ENCODE measurements at places on chromosomes 3 and 15.
A peak's percentile ranks its signal among the peaks of the same experiment; 100 is the strongest.

- peak; percentile 68 for DNase-seq
Measured at GRCh38 chr3:138174421-138175131, at the start of gene DBR1. TSS of gene DBR1 (minus strand) at chr3:138174921. CDS start at chr3:138174795, 126 bp downstream.

DNA sequence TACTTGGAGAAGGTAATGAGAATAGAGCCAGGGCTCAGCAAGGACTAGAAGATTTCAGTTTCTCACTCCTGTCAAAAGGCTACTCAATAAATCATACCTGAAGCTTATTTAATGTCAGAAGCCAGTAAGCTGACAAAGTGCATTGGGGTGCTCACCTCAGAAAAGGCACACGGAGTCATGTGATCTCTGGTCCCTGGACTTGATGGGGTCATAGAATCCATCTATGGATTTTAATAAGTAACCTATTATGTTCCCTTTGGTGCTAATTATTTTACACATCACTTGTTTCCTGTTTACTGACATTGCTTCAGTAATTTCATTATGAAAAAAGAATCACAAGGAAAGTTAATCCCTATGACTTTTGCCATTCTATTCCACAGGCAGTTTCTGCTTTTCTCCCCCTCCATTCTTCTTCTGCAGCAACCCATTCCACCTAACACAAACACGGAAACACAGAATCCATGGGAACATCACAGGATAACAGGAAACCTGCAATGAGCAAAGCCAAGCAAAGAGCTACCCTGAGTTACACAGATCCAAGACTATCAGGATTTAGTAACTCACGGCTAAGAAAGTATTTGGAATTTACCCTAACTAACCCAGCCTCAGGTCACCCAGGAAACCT is 159.6 kb downstream of the MEIS2 start:
- no peak for DNase-seq

GRCh38 chr15:101320501-101321052 is 25.5 kb upstream of the SNRPA1 start:
- DNase-seq: no peak

DNA sequence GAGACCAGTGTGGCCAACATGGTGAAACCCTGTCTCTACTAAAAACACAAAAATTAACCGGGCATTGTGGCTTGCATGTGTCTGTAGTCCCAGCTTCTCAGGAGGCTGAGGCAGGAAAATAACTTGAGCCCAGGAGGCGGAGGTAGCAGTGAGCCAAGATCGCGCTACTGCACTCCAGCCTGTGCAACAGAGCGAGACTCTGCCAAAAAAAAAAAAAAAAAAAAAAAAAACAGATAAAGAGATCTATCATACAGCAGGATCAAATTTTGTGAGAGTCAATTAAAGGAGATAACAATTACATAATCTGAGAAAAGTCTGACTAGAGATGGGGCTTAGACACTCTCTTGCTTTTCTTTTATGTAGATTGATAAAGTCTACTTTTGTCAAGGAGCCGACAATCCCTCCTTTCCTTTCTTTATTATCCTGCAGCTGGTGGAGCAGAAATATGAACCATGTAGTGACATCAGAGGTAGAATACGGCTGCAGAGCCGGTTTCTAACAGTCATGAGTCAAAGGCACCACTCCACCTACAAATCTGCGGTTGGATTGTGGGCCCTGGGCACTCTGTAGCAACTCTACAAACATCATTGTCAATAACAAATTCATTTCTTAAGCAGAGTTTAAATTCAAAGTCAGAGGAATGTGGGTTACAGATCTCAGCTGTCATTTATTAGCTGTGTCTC is 9.0 kb downstream of the C2CD4A start:
- DNase-seq: no peak

DNA sequence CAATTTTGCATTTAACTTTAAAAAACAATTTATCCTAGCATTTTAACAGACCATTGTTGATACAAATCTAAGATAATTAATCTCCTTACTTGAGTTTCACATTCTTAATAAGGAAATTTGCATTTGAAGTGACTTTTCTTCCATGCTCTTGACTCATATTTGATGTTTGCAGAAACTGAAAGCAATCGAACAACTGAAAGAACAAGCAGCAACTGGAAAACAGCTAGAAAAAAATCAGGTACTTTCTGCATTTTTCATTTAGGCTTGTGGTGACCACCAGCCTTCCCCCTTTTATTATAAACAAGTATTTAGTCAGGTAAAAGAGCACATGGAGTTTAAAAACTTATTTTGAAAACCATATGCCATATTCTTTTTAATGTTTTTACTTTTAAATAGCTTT is 20.1 kb upstream of the SELENOT start:
- DNase-seq: no peak

DNA sequence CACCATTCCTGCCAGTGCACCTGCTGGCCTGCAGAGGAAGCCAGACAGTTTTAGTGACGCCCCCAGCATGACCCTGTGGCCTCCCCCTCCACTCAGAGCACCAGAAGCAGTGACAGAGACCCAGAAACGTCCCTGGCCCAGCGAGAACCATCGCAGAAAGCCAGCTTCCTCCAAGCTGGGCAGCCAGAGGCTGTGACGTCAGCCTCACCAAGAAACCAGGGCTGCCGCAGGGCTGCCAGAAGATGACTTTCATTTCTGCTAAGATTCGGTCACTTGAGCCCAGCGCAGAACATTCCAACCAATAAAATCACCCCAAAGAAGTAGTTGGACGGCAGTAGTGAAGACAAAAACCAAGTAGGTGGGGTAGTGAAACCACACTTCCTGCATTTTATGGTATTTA is 29.6 kb upstream of the RPL32 start:
- no peak for DNase-seq

DNA sequence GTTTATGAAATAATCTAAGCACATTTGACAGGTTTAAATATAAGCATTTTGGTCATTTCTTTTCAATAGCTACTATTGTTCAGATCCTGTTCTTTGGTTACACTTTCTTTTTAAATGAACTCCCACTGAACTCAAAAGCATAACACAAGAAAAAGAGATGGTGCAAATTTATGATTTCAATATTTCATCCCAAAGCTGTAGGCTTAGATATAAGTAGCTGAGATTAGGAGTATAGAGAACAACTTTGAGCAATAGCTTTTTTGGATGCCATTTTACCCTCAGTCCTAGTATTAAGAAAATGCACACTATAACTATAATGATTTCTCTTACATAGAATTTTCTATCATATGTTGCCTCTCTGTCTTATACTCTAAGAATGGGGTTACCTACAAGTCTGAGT is 213.8 kb downstream of the ATP8B4 start:
- no peak for DNase-seq

DNA sequence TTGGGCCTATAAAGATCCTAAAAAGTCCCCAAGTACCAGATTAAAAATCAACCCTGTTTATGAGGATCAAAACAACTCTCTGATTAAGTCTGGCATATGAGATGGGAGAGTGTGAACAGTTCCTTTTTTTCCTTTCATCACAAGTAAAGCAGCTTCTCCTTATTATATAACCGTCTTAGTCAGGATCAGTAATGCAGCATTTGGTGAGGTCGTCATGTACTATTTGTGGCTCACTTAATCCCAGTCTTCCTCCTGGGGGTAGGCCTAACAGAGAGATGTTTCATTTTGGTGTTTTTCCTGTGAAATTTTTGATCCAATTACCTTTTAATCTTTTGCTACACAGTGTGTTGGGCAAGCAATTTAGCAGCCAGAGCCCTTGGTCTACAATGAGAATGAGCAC is 333.1 kb upstream of the KCNMB2 start:
- DNase-seq: no peak

- DNase-seq: no peak
Measured at GRCh38 chr3:139325551-139325950, 18.3 kb upstream of the MRPS22 start.

- DNase-seq: no peak
Measured at GRCh38 chr15:35740761-35741160, 194.8 kb upstream of the DPH6 start.

GRCh38 chr3:133914839-133915600 is 19.3 kb upstream of the RAB6B start:
- no peak for DNase-seq

GRCh38 chr3:87771337-87772192 is 287.2 kb downstream of the CGGBP1 start:
- DNase-seq: no peak

GRCh38 chr3:150503402-150504099 is 42.7 kb downstream of the SERP1 start:
- no peak for DNase-seq

DNA sequence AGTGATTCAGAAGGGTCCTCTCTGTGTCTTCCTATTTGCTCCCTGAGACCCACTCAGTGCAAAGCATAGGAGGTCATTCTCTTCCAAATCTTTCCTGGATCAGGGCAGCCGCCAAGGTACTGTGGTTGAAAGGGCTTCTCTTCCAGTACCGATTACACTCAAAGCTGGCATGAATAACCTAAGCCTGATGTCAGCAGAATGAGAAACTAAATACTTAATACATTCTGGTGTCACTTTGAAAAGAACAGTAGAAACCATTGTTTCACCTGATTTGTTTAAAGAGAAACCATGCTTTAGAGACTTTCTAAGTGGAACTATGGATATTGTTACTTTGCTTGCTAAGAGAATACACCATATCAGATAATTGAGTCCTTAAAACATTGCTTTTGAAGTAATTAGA is 50.2 kb downstream of the PDHB start:
- no peak for DNase-seq

Data from HuH-7.5 (cell line).